Hematopoietic multipotent progenitor cell treated with erythropoietin and hydrocortisone succinate and interleukin-3 and kit ligand, for 8 days (in vitro differentiated cells): ENCODE measurements at places on chromosomes 6 and 20.

DNA sequence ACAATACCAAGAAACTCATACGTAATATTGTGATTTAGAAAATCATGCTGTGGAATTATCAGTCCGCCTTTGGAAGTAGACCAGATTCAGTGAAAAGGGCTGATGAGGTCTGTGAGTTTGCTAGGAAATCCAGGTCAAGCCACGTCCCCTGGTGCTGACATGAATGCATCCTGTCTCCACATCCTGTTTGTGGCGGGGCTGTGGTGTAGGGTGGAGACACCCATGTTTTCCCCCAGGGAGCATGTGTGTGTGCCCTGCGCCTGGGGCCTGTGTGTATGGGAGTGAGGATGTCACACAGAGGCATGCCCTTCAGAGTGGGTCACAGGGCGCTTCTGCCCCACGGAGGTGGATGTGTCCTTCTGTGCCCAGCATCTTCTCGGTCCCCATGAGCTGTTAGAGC is 109.1 kb downstream of the SASH1 start:
- DNase-seq, result no peak

DNA sequence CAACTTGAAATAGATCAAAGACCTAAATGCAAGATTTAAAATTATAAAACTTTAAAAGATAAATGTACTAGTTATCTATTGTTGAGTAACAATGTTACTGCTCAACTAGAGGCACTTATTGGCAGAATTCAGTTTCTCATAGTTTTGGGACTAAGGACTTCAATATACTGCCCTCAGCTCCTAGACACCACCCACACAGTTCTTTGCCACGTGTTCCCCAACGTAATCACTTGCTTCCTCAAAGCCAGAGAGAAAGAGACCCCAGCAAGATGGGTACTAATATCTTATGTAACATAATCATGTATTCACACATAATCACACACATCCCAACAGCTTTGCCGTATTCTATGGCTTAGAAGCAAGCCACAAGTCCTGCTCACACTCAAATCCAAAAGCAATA is 50.3 kb upstream of the SLC22A16 start:
- DNase-seq, result no peak

DNA sequence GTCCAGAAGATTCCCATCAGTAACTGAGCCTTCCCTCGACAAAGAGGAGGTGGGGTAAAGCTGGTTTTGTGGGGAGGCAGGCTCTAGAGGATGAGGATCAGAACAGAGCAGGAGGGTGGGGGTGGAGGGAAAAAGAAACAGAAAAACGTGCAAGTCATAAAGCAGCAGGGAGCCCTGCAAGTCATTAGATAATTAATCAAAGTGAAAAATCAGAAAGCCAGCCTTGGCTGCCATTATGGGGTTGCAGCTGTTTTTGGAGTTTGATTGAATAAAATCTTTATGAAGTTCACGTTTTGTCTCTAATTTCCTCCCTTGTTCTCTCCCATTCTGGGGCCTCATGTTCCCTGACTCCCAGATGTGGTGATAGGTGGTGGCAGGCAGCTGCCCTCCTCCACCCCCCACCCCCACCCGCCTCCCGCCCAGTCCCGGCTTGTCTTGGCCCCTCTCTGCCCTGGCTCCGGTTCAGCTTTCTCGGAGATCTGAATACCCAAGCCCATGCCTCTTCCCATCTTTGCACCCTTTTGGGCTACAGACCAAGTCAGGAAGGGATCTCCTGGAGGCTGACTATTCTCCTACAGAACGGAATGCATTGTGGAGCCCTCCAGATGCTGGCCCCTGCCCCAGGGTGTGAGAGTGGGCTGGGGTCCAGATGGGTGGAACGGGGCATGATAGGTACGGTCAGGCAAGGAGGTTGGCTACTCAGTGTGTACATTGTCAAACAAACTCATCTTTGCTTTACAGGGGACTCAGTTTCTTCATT is 141.8 kb downstream of the CDC5L start:
- no peak for DNase-seq

GRCh38 chr6:37528541-37528940 is 28.8 kb upstream of the CCDC167 start:
- no peak for DNase-seq

- no peak for DNase-seq
Measured at GRCh38 chr6:25124216-25124715, 154.9 kb upstream of the CARMIL1 start.

GRCh38 chr6:123829302-123829953 is 25.8 kb downstream of the NKAIN2 start:
- peak; percentile 28 for DNase-seq

- DNase-seq, result peak; percentile 6
Measured at GRCh38 chr6:146357578-146358430, 185.8 kb upstream of the RAB32 start.

GRCh38 chr20:57756921-57757320 is 47.1 kb upstream of the PMEPA1 start:
- no peak for DNase-seq

DNA sequence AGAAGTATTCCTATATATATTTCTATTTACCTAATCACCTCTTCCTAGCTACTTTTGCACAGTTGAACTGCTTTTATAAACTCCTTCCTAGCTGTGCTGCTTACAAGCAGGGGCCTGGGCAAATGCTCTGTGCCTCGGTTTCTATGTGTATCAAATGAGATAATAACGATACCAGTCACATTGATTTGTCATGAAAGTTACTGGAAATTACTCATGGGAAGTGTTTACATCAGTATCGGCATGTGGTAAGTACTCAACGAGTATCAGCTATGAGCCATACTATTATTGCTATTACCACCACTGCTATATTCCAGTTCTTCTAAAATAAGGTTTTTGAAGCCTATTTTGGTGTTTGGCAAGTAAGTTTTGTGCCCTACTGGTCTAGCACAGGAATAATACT is 4.9 kb downstream of the LAMA4 start:
- no peak for DNase-seq

GRCh38 chr20:22918286-22918983 is 116.7 kb upstream of the SSTR4 start:
- no peak for DNase-seq
